ENCODE measurements at places on chromosomes 5 and 9.

GRCh38 chr9:3825721-3826120, 299.9 kb upstream of the RFX3 start:
- no peak for DNase-seq

DNA sequence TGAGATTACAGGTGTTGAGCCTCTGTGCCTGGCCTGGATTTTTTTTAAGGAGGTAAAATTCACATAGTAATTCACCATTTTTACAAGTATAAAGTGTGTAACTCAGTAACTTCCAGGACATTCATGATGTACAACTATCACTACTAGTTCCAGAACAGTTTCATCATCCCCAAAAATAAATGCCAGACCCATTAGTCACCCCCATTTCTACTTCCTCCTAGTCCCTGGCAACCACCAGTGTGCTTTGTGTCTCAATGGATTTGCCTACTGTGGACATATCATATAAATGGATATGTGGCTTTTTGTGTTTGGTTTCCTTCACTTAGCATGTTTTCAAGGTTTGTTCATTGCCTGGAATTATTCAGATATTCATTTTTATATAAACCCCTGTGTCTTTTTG, 72.5 kb upstream of the PANK3 start:
- no peak for DNase-seq

GRCh38 chr5:129359450-129359849, 100.6 kb upstream of the ADAMTS19 start:
- no peak for DNase-seq

DNA sequence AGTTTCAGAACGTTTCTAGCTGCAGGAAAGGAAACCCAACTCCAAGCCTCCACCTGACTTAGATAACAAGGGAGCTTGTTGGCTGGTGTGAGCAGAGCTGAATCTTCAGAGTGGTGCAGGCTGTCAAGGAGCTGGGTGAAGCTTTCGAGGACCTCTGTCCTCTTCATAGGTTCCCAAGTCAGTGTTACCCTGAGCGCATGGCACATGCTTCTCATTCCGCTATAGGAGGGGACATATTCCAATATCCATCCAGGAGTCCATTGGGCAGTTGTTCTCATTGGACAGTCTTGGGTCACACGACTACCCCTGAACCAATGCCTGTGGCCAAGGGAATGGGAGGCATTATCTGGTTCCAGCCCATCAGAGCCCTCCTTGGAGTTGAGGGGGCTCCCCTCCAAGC, 50.3 kb downstream of the DUSP1 start:
- DNase-seq, result no peak

DNA sequence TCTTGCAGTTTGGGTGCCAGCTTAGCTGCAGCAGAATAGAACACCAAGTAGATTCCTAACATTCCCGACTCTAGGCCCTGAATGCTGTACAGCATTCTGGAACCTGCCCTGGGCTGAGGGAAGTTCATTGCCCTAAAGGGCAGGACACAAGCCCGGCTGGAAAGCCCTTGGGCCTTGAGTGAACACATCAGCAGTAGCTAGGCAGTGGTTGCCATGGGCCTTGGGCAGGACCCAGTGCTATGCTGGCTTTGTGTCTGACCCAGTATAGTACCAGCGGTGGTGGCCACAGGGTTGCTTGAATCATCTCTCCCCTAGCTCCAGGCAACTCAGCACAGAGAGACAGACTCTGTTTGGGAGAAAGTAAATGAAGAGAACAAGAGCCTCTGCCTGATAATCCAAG, 137.8 kb downstream of the AGTPBP1 start:
- no peak for DNase-seq

GRCh38 chr9:69412741-69413150, 87.7 kb downstream of the ENTREP1 start:
- DNase-seq, result no peak

- DNase-seq, result no peak
Observed at GRCh38 chr5:3391210-3391609, 204.4 kb upstream of the IRX1 start.

DNA sequence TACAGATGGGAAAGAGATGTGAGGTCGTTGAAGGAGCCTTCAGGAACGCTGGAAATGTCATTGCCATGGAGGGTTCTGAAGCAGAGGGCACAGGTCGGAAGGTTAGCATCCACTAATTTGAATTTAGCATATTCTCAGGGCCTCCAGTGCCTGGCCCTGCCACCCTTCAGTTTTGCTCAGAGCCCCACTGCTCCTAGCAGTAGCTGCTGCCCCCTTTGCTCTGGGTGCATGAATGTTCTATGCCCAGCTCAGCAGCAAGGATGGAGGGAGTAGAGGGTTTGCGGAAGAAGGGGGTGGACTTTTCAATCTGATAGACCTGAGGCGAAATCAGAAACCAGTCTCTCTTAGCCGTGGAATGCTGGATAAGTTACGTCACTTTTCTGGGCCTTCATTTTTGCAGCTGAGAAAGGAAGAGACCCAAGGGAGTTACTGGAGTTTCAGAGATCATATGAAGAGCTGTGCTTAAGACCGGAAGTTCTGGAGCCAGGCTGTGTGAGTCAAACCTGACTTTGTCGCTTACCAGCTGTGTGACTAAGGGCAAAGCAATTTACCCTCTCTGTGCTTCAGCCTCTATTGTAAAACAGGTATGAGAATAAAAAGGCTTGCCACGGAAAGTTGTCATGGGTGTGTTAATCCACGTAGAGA, 133.2 kb upstream of the PANK3 start:
- no peak for DNase-seq

DNA sequence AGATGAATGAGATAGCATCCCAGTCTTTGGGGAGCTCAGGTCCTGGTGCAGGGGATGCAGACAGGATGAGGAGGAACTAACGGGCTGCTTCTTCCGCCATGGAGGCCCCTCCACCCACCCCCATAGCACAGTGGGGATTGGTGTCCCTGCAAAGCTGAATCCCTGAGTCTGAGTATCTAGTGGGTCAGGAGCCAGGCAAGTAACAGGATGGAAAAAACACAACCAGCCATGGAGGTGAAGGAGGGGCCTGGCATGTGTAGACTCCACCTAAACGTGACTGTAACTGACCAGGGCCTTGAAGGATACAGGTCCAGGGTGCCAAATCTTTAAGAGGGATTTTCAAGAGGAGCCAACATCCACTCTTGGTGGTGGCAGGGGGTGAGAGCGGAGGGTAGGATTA, 327.8 kb upstream of the MSX2 start:
- no peak for DNase-seq

DNA sequence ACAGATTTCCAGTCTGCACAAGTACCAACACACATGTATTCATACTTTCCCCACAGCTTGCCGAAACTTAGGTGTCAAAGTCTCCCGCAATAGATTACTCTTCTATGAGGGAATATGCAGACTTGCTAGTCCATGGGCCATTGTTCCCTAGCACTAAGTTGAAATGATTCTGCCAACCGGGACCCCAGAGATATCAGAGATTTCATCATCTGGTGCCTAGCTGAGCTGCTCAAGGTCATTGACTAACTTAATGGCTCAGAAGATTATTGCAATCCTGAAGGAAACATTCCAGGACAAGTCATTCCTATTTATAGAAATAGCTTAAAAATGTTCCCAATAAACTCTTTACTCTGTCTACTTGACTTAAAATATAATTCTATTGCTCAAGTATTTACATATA, 202.6 kb downstream of the PIK3R1 start:
- no peak for DNase-seq

DNA sequence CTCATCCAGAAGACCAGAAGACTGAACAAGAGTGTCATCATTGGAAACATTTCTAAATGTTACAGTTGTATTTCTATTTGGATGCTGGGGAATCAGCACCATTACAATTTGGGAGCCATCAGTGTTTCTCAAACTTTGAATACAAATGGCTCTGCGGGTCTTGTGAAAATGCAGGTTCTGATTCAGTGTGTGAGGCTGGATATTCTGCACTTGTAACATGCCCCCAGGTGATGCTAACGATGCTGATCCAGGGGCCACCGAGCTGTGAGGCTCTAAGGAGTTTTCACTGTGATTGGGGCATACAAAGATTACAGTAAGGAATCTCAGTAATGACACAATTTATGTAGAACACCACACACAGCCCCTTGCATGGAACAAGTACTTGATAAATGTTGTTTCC, 167.7 kb downstream of the ACTL7B start:
- DNase-seq, result no peak

GRCh38 chr5:24819841-24820240, 175.1 kb upstream of the CDH10 start:
- no peak for DNase-seq

DNA sequence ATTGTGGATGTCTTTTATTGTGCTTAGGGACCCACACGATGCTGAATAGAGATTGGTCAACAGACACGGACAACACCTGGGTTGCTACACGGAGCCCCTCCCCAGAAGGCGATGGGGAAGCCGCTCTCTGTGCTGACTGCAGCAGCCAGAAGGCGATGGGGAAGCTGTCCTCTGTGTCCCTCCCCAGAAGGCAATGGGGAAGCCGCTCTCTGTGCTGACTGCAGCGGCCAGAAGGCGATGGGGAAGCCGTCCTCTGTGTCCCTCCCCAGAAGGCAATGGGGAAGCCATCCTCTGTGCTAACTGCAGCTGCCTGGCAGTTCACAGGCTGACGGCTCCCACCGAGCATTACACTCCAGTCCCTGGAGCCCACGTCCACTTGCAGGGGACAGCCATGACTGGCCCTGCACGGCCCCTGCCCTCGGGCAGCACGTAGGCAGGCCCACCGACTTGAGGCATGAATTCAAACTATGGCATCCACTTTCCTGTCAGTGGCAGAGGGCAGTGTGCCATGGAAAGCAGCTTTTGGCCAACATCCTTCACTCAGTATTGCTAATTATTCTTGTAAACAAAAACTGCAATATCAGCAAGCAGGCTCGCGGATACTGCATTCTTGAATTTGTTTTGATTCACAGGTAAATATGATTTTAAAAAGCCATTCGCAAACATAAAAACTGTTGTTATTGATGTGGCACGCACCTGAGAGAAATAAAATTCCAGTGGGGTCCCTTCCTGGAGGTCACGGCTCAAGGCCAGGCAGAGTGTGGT, 48.1 kb upstream of the CLPTM1L start:
- no peak for DNase-seq

DNA sequence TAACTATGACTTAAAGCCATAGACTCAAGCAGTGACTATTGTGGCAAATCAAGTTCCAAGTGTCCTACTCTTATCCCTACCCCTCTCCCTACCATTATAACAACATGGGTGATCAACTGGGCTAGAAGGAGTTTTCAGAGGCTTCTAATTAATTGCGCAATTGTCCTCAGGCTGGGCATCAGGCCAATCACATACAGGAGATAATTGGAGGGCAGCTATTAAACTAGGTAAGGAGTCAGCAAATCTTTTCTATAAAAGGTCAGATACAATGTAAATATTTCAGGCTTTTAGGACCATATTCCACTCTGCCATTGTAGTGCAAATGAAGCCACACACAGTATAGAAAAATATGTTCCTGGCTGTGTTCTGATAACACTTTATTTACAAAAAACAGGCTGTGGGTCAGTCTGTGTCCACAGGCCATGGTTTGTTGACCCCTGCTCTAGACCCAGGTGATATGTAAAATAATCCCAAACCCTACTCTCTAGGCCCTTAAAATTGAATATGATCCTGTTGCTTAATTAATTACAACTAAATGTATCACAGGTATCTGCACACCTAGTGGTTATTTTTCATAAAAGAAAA, 141.4 kb upstream of the PIK3R1 start:
- peak; percentile 71 for DNase-seq

DNA sequence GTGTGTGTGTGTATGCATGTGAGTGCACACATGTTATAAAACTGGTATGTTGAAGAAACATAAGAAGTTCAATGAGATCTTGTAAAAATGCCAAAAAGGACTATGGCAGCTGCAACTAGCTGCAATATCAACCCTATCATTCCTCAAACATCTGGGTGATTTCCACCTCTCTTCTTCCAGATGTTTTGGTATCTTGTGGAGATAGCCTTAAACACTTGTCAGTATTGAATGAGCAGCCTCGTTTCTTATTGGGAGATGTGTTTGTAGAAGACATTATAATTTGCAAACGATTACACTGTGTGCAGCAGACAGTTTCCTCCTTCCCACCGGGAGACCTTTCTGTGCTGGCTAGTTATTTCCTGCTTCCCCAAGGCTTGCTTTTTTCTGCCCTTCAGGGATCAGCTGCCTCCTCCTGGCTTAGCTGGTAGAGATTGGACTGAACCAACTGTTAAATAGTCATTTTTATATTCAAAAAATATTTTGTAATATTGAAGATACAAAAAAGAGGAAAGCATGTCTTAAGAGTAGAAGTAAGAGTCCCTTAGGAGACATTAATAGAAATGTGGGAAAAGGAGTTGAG, 168.4 kb upstream of the MPDZ start:
- no peak for DNase-seq

- no peak for DNase-seq
Observed at GRCh38 chr5:81180780-81181460, 52.2 kb upstream of the CKMT2 start.

DNA sequence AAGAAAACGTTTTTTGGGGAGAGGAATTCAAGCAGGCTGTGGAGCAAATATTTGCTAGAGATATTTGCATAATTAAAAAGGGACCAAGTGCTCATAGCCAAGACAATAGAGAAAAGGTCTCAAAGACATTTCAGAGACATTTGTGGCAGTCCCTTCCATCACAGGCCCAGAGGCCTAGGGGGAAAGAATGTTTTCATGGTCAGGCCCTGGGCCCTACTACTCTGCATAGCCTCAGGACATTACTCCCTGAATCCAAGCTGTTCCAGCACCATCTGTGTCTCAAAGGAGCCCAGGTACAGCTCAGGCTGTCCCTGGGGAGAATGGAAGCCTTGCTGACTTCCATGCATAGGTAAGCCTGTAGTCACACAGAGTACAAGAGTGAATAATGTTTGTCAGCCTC, 113.0 kb upstream of the KIF2A start:
- DNase-seq, result no peak

- no peak for DNase-seq
Observed at GRCh38 chr9:97397220-97397619, 14.7 kb upstream of the TDRD7 start.

DNA sequence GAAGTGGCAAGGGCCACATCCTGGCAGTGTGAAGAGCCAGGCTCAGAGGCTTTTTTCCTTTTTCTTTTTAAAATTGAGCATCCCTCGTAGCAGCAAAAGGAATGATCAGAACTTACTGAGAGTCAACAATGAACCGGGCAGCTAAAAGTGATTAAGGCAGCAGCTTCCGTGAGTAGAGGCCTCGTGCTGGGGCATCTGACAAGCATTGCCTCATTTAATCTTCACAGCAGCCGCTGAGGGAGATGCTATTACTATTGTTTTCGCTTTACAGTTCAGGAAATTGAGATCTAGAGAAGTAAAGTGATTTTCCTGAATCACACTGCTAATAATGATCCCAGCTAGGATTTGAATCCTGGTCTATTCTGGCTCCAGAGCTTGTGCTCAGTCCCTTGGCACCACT, 30.7 kb upstream of the PTGS1 start:
- no peak for DNase-seq

GRCh38 chr9:37927601-37928551, 23.9 kb upstream of the SLC25A51 start:
- no peak for DNase-seq

- no peak for DNase-seq
Observed at GRCh38 chr5:16995372-16995771, 59.3 kb upstream of the MYO10 start.

All from Peyer's patch (tissue), 4 donors.